ENCODE measurements at places on chromosomes 1 and 21.

DNA sequence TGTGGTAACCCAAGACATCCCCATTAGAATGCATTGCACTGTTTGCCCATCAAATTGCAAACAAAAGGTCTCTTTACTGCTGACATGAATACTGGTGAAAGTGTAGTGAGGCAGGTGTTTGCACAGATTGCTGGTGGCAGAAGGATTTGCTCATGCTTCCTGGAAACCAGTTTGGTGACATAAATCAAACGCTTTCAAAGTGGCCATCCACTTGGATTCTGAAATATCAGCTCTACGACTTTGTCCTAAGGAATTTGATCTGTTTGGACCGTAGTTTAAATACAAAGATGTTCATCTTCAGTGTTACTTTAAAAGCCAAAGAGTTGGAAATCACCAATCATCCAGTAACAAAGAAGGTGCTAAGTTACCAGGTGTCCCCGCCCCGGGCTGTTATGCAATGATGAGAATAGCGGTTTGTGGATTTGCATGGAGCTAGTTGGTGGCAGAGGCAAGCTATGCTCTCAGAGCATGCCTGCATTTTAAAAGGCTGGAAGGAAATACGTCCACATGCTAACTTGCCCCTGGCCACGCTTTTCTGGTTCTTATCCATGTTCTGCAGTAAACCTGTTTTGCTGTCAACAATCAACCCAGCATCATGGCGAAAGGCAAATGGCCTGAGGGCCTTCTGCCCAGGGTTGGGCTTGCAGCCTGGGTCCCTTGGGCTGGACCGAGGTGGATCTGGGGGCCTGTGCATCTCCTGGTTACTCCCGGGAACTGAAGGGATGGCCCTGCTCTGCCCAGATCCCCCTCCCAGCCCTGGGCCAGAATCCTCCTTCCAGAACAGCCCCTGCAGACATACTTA lies 49.2 kb downstream of the UMODL1 start:
- no peak for DNase-seq

DNA sequence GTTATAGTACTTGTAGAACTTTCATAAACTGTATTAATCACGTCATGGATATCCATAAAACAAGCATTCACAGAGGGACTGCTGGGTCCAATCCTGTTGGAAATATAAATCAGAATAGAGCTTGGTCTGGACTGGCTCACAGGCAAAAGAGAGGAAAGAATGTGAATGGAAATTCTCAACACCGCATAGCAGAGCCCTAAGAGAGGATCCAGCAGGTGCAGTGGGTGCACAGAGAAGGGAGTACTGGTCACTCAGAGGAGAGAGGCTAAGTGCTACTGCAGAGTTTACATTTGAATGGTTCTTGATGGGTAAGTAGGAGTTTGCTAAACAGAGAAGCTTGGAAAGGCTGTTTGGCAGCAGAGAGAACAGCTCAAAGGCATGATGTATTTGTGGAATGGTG lies 231.7 kb downstream of the PAPPA2 start:
- DNase-seq = no peak

GRCh38 chr21:45053561-45054226 lies 20.7 kb upstream of the ADARB1 start:
- no peak for DNase-seq

DNA sequence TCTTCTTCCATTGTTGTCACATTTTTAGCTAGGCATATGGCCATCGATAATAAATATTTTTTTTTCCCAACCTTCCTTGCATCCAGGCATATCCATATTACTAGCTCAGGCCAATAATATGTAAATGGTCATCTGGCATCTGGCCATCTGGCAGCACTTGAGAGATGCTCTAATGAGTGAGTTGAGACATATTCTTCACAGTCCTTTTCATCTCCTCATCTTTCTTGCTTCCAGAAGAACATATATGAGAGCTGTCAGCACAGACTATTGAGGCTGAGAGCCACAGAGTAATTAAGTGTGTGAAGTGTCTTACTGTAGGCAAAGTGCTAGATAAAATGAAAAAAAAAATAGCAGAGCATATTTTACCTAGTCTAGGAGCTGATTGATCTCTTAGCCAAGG lies 628.4 kb upstream of the TMPRSS15 start:
- no peak for DNase-seq

- DNase-seq = no peak
These were observed 113.0 kb downstream of the DMRTB1 start for GRCh38 chr1:53572065-53572814.

GRCh38 chr1:223780949-223781348 lies 64.8 kb downstream of the TP53BP2 start:
- DNase-seq = no peak

GRCh38 chr1:167227934-167228378 lies 7.3 kb downstream of the POU2F1 start:
- DNase-seq = no peak

GRCh38 chr1:10909697-10910680 lies 102.5 kb upstream of the TARDBP start:
- DNase-seq = peak; percentile 56

GRCh38 chr1:63442141-63442475 lies 74.7 kb downstream of the ALG6 start:
- no peak for DNase-seq

- DNase-seq = no peak
These were observed 9.7 kb upstream of the FOXO6 start for GRCh38 chr1:41351262-41352151.

DNA sequence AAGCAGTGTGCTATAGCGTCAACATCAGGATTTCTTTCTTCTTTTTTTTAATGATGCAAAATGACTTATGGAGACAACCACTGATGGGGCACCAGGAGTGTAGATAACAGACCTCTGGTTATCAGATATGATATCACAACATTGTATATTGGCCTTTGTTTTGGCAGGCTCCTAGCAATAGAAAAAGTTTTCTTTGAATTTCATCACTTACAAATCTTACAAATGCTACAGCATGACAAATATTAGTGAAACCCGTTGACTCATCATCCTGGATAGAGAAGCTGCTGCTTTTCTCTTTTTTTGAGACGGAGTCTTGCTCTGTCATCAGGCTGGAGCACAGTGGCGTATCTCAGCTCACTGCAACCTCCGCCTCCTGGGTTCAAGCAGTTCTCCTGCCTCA lies 92.9 kb downstream of the LTN1 start:
- no peak for DNase-seq

DNA sequence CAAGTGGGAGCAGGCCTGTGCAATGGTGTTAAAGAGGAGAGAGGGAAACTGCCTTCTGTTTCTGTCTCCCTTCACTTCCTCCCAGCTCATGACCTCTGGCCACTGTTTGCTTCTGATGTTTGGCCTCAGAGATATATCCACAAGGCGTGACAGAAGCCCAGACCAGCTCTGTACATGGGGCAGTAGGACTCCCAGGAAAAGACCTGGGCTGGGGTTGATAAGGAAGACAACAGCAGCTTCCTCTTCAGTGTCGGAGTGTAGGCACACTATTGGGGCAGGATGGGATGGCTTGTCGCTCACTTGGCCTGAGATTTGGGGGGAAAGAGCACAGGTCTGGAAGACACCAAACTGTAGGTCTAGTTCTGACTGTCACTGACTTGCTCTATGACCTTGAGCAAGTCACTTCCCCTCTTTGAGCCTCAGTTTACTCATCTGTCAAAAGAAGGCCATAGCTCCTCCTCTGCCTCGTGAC lies 67.8 kb upstream of the KLHDC7A start:
- DNase-seq = no peak

DNA sequence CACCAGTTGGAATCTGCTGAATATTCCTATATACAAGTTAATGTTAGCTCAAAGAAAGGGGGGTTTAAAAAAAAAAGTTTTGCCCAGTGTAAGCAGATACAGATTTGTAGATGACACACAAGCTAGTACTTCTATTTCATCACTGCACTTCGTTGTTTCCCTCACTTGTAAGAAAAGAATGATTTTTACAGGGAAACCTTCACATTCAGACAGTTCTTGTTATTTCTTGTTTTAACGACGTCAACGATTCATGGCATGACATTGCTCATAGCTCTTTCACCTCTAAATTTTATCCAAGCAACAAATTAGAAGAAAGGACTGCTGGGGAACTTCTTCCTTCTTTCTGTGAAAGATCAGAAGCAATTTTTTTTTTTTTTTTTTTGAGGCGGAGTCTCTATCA lies 25.7 kb upstream of the C1orf105 start:
- no peak for DNase-seq

- DNase-seq = no peak
These were observed 499.3 kb downstream of the NEGR1 start for GRCh38 chr1:71783071-71783470.

- DNase-seq = no peak
These were observed 13.8 kb upstream of the KCNQ4 start for GRCh38 chr1:40769815-40770214.

DNA sequence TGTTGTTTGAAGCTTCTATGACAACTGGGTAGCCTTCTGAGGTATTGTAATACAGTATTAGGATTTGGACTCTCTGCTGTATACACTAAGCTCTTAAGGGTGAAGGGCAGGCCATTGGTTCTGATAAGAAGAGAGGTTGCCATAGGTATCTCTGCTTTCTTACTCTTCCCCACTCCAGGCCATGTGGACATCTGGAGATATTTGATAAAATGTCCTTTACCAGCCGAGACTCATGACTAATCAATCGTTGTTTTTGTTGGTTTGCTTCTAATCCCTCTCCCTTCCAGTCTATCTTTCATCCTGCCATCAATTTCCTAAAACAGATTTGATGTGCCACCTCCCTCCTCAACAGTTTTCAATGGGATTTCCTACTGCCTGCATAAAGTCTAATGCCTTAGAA lies 64.6 kb upstream of the WDR26 start:
- no peak for DNase-seq

GRCh38 chr21:17460094-17460493 lies 52.7 kb upstream of the CXADR start:
- DNase-seq = no peak

Data from stimulated activated CD8-positive, alpha-beta memory T cell treated with anti-CD3 and anti-CD28 coated beads, Interleukin-4, amount 100 ng/mL, for 1 hour (primary cell).